GM04503 (cell line): ENCODE measurements at places on chromosomes 5 and 9.

- DNase-seq: no peak
Observed at GRCh38 chr5:54518146-54518817, 723 bp downstream of the SNX18 start.

DNA sequence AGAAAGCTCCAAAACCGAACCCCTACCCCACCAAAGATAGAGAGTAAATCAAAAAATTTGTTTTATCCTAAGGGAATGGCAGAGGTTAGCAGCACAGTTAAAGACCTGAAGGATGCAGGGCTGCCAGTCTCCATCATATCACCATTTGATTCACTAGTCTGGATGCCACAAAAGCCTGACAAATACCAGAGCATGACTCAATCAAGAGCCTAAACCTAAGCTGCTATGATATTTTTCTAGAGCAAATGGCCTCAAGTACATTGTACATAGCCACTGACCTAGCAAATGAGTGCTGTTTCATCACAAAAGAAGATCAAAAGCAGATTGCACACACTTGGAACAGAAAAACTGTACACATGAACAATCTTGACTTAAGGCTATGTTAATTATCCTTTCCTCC lies 48.0 kb downstream of the DPYSL3 start:
- no peak for DNase-seq

GRCh38 chr5:14806456-14806855 lies 65.1 kb downstream of the ANKH start:
- peak; percentile 85 for DNase-seq

GRCh38 chr5:82142928-82143577 lies 135.1 kb downstream of the RPS23 start:
- no peak for DNase-seq
